T-helper 22 cell (primary cell): ENCODE measurements at places on chromosomes 7 and 10.
A peak's percentile ranks its signal among the peaks of the same experiment; 100 is the strongest.

- no peak for DNase-seq
Measured at GRCh38 chr7:157194948-157195347, 56.2 kb downstream of the UBE3C start.

GRCh38 chr7:83876593-83876992 lies 227.7 kb upstream of the SEMA3E start:
- no peak for DNase-seq

DNA sequence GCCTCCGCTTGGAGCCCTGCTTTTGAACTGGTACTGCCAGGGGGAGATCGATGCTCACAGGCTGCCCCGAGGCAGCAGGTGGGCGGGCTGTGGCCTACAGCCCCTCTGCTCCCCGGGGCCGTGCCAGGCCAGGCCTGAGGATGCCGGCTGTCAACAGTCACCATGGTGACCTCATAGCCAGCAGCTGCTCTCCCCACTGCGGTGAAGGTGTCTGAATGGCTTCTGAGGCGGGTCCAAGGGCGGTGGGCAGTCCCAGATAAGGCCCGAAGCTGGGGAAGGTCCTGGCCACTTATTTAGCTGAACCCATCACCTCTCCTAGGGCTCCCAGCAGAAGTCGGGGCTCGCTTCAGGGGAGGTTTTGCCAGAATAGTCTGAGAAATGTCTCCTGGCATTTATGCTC lies 179.3 kb downstream of the ARHGAP12 start:
- no peak for DNase-seq

- DNase-seq, result peak; percentile 74
Measured at GRCh38 chr7:106022193-106022821, 59.2 kb downstream of the CDHR3 start.

- DNase-seq, result no peak
Measured at GRCh38 chr10:13019280-13019679, 17.8 kb upstream of the CCDC3 start.

- no peak for DNase-seq
Measured at GRCh38 chr10:43879742-43880141, 231.1 kb upstream of the ZNF32 start.

GRCh38 chr10:97321032-97321803 lies 2.1 kb downstream of the FRAT1 start:
- no peak for DNase-seq

DNA sequence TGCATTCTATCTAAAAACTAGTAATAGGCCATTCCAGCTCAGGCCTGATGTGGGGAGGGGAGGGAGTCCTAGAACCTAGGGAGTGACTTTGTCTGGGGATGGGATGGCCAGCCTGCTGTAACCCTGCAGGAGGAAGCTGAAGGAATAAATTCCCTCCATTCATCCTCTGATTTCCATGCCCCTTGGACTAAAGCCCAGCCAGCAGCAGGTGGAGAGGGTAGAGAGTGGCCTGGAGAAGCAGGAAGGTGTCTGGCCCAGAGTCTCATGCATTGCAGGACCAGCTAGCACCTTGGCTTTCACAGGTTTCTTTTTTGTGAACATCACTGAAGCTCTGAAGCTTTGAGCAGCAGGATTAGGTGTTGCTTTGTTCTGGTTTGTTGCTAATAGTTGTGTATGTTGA lies 32.8 kb upstream of the CDH23 start:
- DNase-seq, result no peak

- no peak for DNase-seq
Measured at GRCh38 chr7:118863966-118864365, 639.5 kb downstream of the ANKRD7 start.

- DNase-seq, result no peak
Measured at GRCh38 chr10:110432814-110433565, 64.7 kb upstream of the DUSP5 start.

GRCh38 chr10:34171957-34172527 lies 643.1 kb downstream of the PARD3 start:
- no peak for DNase-seq

- no peak for DNase-seq
Measured at GRCh38 chr7:150411606-150412005, 32.5 kb downstream of the ZNF775 start.

DNA sequence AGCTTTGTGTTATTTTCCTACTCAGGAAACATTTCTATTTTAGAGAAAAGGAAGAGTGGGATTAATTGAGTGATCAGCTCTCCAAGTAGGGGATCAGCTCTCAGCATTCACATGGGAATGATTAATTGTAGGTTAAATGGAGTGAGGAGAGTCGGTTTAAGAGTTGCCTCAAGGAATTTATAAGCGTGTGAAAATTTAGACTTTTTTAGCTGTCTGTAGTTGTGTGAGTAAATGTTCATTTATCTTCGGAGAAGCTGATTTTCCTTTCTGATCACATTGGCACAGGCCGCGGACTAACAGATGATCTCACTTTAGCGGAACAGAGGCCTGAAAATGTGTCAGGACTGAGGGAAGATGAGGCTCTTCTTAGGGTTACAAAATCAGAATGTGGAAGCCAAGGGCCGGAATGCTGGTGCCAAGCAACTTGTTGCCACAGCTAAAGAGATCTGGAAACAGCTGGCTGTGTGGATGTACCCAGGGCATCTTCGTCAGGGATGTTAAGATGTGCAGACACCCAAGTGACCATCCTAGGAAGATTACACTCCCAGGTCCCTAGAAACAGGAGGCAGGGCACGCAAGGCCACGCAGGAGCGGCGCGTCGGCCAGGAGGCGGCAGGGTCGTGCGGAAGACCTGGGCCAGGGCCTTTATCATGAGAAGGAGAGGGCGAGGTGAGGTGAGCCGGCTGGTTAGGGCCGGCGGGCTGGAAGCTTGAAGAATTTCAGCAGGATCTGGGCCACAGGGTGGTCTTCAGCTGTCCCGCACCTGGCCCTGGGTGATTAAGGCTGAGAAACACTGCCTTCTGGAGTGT lies 35.1 kb upstream of the TTYH3 start:
- no peak for DNase-seq

DNA sequence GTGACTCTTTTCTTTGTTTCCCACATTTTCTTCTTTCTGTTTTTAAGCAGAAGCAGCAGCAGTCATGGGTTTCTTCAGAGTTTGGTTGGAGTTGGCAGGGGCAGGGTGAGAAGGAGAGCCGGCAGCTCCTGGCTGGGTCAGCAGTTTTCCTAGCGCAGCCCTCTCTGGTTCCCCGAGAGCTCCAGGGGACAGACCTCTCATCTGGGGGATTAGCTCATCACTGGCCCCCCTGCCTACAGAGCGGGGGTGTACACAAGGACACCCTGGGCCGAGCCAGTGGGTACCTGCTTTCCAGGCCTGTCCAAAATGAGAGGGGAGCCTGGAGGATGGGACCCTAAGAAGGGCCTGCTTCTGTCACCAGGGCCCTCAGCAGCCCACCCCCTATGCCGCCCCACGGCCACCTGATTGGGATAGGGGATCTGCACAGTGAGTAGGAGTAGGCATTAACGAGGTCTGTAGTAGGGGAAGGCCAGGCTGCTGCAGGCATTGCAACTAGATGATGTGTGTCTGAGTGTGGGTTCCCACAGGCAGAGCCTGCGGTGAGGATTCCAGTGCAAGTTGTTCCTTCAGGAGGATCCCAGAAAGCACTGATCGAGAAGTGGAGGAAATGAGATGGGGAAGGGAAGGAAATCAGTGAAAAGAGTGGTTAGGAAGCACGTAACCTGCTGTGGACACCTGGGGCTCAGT lies 122.9 kb upstream of the PPIF start:
- DNase-seq, result no peak

- DNase-seq, result peak; percentile 83
Measured at GRCh38 chr10:113961182-113962031, 82.3 kb upstream of the ADRB1 start.

DNA sequence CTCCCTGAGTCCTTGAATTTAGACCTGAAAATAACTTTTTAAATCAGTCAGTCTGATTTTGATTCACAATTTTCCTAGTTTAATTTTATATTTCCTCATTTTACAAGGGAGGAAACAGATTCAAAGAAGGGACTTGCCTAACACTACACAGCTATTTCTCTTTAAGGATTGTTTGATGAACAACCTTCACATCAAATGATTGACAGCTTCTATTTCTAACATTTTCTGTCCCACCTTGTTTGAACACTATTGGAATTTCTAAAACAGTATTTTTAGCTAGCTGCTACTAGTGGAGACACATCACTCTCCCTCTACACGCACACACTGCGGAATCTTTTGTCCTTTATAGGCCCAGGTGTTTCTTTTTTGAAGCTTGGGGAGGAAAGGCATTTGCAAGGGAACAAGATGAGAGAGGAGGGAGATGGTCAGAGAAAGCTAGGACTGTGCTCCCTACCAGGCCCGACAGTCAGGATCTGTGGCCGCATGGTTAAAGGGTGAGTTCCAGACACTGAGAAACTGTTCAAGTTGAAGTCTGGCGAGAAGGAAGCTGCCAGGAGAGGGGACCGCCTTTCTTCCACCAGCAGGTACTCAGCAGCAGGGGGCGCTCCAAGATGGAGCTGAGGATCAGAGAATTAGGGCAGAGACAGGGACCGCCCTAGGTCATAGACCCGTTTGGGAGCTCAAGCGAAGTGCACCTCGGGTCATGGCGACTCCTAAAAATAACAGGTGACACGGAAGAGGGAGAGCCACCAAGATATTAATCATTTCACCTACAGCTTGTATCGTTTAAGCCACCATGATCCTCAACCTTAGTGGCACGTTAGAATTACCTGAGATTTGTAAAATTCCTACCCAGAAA lies 49.7 kb downstream of the DNAJC12 start:
- peak; percentile 26 for DNase-seq

GRCh38 chr10:74114041-74114448 lies 36.6 kb downstream of the AP3M1 start:
- DNase-seq, result no peak

DNA sequence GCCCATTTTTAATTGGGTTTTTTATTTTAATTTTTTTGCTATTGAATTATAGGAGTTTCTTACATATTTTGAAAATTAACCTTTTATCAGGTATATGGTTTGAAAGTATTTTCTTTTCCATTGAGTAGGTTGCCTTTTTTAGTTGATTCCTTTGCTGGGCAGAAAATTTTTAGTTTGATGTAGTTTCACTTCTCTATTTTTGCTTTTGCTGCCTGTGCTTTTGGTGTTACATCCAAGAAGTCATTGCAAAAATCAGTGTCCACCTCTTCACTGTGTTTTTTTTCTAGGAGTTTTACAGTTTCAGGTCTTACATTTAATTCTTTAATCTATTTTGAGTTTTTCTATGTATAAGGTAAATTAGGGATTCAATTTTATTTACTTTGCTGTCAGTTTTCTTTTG lies 129.8 kb upstream of the FERD3L start:
- DNase-seq, result no peak

- DNase-seq, result no peak
Measured at GRCh38 chr10:93773120-93773519, 15.4 kb downstream of the LGI1 start.

DNA sequence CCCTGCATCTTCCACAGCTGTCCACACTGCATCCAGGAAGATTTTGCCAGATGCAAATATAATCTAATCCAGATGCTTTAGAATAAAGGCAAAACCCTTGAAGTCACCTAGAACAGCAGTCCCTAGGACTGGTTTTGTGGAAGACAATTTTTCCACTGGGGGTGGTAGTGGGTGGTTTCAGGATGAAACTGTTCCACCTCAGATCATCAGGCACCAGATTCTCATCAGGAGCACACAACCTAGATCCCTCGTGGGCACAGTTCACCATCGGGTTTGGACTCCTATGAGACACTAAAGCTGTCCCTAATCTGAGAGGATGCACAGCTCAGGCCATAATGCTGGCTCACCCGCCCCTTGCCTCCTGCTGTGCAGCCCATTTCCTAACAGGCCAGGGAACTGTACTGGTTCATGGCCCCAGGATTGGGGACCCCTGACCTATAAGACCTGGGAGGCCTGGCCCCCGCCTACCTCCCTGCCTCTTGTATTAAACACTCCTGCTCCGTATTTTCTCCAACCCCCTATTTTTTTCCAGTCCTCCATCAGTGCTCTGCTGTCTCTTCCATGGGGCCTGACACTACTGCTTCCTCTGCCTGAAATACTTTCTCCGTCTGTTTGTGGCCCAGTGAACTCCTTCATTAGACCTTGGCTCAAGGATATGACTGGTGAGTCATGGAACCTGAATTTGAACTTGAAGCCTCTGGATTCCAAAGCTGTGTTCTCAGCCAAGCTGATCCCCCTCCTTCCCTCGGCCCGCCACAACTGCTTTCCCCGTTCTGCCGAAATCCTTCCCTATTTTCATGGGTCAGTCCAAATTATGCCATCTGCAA lies 79.9 kb upstream of the RHEB start:
- DNase-seq, result no peak

DNA sequence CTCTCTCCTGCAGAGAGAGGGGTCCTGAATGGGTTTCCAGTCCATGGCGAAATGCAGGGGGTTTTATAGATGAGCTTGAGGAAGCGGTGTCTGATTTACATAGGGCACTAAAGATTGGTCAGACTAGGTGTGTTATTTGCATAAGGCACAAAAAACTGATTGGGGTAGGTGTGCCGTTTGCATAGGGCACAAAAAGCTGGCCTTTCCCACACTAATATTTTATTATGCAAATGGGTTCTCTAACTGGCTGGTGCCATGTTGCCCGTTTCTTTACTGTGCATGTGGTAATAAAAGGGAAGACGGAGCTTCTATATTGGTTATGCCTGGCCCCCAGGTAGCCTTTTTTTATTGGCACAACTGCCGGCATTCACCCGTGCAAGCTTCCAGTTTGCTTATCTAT lies 50.2 kb downstream of the MALRD1 start:
- DNase-seq, result no peak

- DNase-seq, result no peak
Measured at GRCh38 chr7:128093614-128094570, 62.7 kb upstream of the LRRC4 start.

DNA sequence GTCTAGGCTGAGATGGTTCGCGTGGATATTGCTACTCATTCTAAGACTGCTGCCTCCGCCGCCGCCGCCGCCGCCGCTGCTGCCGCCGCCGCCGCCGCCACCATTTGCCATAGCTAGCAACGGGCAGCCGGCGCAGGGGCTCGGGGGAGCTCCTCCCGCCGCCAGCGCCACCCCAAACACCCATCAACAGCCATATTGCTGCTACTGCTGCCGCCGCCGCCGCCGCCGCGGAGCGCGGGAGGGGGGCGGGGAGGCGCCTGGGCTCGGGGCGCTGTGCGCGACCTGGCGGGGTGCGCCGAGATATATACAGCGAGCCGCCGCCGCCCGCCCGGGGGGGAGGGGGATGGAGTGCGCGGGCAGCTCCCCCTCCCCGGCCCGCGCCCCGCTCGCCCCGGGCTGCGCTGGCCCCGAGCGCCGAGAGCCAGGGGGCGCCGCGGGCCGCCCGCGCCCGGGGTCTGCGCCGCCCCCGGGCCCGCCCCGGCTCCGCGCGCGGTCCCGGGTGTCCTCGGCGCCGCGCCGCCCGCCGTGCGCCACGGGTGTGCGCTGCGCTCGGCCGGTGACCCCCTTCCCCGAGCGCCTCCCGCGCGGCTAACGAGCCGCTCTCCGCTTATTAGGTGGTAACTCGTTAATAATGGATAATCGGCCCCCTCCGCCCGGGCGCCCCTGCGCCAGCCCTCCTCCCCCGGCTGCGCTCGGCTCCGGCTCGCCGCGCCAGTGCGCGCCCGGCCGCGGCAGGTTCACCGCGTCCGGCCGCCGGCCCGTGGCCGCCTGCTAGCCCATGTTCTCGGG lies at the start of gene KCNMA1:
TSS of gene KCNMA1 (minus strand) at position 277 of the 789 bp plus-strand sequence.
- no peak for DNase-seq
